ENCODE measurements at places on chromosomes 4 and X.

- no peak for DNase-seq
Observed at GRCh38 chr4:54050214-54050904, 14.0 kb downstream of the CHIC2 start.

DNA sequence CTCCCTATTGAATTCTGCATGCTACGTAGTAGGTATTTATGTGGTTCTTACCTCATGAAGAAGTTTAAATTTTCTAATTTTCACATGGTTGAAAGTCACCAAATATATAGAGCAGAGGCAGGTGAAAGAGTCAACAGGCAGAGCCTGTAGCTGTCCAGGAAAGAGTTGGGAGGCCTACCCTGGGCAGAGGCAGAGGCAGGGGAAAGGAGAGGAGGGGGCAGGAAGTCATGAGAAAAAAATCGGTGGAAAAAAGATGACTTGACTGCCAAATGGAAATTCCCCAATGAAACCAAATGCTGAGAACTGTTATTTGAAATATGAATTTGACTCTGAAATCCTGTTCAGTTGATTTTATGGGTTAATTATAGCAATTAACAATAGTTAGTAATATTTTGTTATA is 23.1 kb upstream of the GPR34 start:
- no peak for DNase-seq

- no peak for DNase-seq
Observed at GRCh38 chr4:3387943-3388361, 53.8 kb upstream of the HGFAC start.

GRCh38 chrX:115584696-115585095 is 23.7 kb downstream of the PLS3 start:
- DNase-seq, result no peak

DNA sequence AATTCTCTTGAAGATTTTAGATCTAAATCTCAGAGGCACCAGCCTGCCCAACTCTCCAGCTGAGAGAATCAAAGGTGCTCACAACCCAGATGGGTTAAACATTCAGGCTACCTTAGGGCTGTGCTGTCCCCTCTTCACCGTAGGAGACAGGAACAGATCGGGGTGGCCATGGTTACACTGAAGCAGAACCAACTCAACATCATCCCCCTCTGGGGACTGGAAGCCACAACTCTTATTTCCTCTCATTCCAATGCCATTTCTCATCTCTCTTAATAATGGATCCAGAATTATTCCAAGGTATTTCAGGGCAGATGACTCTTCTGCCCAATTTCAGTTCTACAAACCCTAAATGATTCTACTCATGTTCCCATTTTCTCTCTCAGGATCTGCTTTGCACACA is 109.7 kb downstream of the NKX6-1 start:
- no peak for DNase-seq

DNA sequence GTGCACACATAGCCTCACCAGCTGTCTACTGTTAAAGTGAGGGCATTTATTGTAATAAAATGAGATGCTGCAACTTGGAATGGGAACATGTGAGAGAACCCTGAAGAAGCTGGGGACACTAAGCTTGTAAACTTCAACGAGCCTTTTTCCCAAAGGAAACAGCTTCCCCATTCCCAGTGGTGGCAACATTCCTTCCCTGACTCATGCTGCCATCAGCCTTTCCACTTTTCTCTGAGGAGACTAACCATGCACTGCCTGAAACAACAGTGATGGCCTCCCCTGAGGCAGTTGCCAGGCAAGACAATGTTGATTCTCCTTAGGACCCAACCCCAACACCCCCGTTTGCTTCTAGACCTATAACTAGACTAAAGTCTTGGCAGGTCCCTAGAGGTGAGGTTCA is 928.3 kb downstream of the GLUD2 start:
- DNase-seq, result no peak

DNA sequence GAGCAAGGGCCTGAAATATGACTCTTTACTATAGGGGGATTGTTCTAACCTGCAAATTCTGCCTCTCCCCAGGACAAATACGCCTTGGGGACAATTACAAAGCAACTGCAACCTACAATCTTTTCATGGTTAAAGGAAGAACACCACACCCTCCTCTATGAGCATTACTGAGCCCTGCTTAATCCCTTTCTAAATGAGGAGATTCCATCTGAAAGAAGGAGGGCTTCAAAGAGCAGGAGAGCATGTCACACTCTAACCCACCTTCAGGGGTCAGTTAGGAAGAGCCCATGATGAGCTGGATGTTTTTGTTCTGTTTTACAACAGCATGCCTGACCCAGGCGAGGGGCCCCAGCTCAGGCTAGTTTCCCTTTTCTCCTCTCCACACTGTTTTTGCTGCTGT is 134.0 kb upstream of the ANXA3 start:
- DNase-seq, result no peak

DNA sequence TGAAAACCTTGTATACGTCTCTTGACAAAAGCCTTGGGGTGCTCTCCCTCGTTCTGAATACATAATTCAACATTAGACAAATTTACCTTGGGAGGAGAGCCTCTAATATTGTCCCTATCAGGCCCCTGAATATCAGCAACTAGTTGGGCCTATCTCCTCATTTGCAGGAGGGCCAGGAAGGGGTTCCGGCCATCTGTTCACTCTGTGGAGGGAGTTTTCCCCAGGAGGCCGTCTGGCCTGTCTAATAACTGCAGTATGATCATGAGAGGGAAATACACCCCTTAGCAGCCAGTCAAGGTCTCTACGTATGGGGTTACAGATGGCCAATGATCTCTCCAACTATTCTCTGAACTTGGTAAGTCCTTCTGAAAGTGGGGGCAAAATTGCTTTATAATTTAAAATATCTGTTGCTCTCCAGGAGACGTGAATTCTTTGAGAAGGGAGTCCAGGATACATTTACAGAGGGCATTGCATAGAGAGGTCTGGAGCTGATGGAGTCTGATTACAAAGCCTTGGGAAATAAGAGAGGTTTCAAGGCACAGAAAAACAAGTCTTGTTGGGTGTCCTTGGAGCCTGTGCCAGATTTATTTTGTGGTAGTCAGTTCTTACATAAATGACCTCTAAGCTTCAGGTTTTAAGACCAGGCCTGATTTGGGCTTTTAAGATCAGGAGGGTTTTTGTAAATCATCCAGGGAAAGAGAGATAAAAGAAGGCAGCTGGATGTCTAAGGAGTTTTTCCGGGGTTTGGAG is 48.2 kb upstream of the UXT start:
- DNase-seq, result no peak

GRCh38 chr4:5012244-5012898 is 6.9 kb downstream of the CYTL1 start:
- no peak for DNase-seq

GRCh38 chr4:59655996-59656395 is 1544.1 kb upstream of the ADGRL3 start:
- DNase-seq, result no peak

DNA sequence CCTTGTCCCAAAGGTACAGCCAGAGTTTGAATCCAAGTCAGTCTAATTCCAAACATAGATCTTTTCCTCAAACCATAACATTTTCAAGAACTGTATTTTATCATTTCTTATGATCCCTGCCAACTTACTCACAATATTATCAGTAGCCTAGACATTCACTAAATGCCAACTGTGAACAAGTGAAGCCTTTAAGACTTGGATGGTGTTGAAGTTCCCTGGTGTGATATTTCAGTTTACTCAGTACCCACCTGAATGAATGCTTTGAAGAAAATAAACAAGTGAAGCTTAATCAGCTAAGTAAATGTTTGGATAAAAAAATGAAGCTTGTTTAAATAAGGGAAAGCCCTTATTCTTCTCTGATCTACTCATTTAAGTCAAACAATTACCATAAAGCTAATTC is 1028.3 kb downstream of the DMD start:
- no peak for DNase-seq
